Brain microvascular endothelial cell (primary cell): ENCODE measurements at places on chromosomes 7 and 10.

DNA sequence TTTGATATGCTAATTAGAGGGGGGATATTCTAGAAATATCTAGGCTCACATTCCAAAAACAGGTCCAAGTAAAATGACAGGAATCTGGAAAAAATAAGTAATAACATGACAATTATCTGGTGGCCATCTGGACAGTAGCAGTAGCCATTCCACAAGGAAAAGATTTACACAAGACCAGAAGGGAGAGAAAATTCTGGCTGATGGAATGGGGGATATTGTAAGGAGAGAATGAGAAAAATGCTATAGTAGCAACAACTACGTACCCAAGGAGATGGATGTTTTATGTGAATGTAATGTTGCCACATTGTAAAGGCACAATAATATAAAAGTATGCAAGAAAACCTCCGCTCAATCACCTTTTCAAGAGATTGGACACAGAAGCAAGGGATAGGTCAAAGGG, 5.4 kb downstream of the MYOF start:
- DNase-seq: no peak

DNA sequence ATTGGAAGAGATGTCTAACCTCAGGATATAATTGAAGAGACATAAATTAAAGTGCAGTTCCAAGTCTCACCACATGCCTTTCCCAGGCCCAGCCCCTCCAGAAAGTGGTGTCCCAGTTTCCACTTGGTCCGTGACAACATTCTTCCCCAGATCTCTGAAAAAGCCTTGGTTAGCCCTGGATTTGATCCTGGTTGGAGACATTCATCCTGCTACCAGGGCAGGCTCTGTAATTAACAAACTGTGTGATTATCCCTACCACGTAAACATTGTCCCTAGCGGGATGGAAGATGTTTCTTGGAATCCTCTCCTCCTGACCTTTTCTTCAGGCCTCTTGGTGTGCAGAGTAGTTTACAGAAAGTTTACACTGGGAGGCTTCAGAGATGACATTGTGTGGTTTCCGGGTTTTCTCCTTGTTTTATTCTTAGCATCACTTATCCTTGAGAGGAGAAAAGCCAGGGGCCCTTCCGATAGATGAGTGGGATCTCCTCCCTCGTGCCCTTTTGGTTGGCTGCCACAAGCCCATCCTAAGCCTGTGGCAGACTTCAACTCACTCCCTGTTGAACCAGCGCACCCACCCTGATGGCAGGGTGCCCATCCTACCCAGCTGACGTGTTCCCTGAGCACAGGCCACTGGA, 83.8 kb downstream of the COL13A1 start:
- DNase-seq: no peak

GRCh38 chr10:83469728-83470331, 669.5 kb upstream of the GHITM start:
- DNase-seq: no peak

DNA sequence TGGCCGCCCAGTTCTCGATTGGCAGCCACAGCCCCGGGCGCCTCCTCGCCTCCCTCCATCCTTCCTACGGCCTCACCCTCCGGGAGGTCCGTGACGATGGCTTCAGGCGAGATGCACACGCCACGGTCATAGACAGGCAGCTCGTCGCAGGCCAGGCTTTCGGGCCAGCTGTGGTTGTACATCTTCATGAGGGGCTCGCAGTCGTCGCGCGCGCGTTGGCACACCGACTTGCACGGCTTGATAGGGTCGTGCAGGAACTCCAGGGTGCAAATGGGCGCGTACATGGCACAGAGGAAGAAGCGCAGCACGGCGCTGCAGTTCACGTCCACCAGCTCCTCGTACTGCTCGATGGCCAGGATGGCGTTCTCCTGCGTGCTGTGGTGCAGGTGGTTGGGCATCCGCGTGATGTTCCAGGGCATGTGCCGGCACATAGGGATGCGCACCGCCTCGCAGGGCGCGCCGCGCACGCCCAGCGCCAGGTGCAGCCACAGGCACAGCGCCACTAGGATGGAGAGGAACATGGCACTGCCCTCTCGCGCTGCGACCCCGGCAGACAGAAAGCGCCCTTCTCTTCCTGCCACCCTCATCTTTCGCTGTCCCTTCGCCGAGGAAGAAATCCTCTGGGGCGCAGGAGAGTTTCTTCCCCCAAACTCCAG, 472 bp downstream of the SFRP4 start:
- peak; percentile 7 for DNase-seq

DNA sequence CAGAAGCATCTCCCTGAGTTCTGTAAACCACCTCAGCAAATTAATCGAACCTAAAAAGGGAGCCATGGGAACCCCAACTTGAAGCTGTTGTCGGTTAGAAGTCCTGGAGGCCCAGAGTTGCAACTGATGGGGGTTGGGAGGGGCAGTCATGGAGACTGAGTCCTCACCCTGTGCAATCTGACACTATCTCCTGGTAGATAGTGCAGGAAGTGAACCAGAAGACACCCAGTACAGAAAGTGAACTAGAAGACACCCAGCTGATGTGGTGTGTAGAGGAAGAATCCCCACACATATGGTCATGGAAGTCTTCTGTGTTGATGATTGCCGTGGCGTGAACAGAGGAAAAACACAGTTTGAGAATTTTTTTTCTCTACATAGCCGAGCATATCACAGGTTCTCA, 58.8 kb upstream of the SRRM3 start:
- DNase-seq: no peak

GRCh38 chr10:20768843-20769242, 128.3 kb downstream of the NEBL start:
- DNase-seq: no peak

- DNase-seq: no peak
Measured at GRCh38 chr7:77458786-77459185, 42.6 kb upstream of the GSAP start.
